ENCODE measurements at places on chromosomes 6 and 20.

DNA sequence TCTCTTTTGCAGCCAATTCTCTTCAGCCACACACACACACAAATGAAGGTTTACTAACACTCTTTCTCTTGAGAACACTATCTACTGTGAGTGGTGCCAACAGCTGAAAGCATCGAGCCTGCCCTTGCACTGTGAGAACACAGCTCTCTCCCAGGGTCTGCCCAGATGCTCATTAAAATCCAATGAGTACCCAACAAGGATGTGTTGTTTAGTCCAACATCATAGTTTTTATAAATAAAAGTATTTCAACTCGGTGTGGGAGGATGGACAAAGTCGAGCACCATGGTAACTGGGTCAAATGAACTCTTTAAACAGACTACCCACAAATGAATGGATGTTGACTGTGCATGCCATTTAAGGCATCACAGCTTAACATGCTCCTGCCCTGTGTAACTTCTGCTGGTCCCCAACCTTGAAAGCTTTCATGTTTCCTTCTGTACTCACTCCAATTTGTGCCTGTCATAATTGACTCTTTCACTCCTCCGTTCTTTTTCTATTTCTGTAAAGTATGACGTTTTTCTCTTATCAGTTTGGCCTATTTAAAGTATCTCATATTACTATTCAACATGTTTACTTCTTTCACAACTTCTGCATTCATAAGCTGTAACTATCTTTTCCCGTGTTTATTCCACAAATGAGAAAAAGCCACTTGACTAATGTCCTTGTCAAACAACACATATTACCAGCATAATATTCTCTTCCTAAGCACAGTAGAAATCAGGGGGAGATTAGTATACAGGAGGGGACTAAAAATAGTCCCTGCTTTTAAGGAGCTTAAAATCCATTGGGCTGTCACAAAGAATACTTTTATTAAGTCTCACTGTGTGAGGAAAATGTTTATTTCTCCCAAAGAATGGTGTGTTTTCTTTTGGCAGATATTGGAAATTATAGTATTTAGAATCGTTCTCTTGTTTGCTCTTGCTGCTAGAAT lies 215.4 kb downstream of the RFPL4B start:
- DNase-seq, result no peak

GRCh38 chr6:11209906-11210305 lies 22.6 kb downstream of the NEDD9 start:
- DNase-seq, result no peak

- no peak for DNase-seq
These were observed 25.3 kb upstream of the TMEM217 start for GRCh38 chr6:37283268-37283667.

DNA sequence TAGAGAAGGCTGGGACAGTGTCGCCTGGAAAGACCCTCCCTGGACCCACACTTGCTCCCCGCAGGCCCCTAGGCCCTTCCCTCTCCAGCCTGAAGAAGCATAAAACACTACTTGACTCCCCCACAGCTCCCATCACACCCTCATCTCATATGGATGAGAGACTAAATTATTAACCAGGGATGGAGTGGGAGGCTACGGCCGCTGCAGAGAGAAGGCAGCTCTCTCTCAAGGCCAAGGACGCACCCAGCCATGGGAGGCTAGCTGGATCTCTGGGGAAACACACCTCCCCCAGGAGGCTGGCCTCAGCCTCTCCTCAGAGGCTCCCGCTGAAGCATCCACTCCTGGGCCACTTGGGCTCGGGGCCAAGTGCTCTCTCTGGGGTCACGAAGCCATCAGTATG lies 102.5 kb downstream of the GRM4 start:
- no peak for DNase-seq

GRCh38 chr6:47483516-47483852 lies 5.9 kb downstream of the CD2AP start:
- no peak for DNase-seq

DNA sequence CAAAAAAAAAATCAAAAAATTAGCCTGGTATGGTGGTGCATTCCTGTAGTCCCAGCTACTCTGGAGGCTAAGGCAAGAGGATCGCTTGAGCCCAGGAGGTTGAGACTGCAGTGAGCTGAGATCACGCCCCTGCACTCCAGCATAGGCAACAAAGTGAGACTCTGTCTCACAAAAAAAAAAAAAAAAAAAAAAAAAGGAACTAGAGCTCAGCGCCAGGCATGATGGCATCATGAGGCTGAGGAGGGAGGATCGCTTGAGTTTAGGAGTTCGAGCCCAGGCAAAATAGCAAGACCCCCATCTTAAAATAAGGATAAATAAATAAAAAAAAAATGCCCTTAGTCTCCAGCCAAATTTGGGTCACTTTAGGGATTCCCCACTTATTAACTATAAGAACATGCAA lies 40.4 kb upstream of the PIM1 start:
- no peak for DNase-seq

- peak; percentile 28 for DNase-seq
These were observed 17.8 kb downstream of the TMEM30A start for GRCh38 chr6:75266716-75267291.

GRCh38 chr6:5078121-5078669 lies 6.9 kb upstream of the PPP1R3G start:
- DNase-seq, result no peak

DNA sequence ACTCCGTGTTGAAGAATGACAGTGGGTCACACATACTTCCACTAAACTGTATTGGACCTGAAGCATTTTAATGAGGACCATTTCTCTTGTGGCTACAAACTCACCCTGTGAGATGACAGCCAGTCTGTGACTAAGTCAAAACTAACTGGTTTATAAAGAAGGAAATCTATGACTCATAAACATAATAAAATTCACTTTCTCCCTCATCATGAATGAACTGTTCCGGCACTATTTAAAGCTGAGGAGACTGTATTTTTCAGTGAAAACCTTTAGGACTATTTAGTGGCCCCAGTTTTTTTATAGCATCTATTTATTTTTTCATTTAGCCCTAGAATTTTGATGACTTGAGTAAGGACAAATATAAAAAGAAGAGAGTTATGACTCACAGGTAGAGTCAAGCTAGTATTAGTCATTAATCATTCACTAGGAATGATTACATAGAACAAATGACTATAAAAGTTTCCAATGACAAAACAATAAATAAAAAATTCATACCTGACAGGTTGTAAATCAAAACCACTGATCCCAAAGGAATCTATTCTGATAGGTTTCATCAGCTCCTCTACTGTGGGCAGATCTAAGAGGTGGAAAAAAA lies 34.2 kb downstream of the CEP162 start:
- no peak for DNase-seq

- no peak for DNase-seq
These were observed 69.1 kb upstream of the BTN3A2 start for GRCh38 chr6:26295691-26296555.

GRCh38 chr6:109073344-109074132 lies 21.1 kb downstream of the SESN1 start:
- DNase-seq, result peak; percentile 72

- DNase-seq, result no peak
These were observed 4.2 kb downstream of the RFX6 start for GRCh38 chr6:116881236-116881635.

DNA sequence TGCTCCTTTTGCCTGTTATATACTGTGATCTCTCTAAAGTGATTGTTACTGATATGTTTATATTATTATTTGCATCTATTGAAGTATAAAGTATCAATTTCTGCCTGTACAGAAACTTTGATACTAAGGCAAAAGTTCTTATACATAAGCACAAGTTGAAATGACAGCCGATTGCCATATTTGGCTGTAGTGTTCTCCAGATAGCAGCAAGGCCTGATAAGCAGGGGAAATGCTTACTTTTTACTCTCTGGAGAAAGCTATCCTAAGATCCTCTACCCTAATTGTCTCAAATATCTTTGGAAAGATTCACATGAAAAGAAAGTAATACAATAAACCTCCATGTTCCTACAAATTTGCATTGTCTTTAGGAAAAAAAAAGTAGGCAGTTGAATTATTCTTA lies 31.4 kb downstream of the SENP6 start:
- DNase-seq, result no peak
